Small intestine (tissue), 16 donors: ENCODE measurements at places on chromosomes 7 and 10.
A peak's percentile ranks its signal among the peaks of the same experiment; 100 is the strongest.

DNA sequence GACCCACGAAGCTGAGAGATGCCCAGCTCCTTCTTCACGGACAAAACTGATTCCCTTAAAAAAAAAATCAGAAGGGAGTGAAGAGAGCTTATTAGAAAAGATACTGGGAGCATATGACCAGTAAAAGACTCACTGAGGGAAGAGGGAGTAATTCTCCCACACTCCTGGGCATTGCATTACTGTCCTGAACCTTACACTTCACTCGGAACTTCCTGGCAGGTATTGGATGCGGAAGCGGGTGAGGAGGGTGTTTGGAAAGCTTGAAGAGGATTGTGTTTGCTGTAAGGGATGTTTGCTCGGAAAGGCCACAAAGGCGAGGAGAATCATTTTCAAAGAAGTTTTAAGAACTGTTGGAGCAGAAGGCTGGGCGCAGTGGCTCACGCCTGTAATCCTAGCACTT is 375 bp downstream of the HKDC1 start:
- DNase-seq: peak; percentile 62

DNA sequence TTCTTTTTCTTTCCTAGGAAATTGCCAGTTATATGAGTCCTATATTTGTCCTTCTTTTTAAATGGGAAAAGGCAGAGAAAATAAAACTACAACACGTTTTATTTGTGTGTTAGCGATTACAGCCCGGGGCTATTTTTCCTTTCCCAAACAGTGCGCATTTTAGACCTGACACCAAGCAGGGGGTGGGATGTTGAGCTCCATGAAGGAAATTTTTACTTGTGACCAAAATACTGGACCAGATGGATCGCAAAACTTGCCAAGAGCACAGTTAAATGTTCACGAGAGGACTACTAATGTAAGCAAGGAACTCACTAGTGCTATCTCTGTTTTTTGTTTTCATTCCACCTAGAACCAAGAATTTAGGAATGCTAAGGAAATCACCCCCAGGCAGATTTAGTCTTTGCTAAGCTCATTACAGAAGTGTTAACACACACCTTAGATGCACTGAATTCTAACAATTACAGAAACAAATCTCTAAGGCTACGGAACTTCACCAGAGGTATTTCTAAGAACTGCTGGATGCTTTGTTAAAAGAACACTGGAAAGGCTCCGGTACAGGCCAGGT is 114.8 kb downstream of the JAZF1 start:
- DNase-seq: no peak

DNA sequence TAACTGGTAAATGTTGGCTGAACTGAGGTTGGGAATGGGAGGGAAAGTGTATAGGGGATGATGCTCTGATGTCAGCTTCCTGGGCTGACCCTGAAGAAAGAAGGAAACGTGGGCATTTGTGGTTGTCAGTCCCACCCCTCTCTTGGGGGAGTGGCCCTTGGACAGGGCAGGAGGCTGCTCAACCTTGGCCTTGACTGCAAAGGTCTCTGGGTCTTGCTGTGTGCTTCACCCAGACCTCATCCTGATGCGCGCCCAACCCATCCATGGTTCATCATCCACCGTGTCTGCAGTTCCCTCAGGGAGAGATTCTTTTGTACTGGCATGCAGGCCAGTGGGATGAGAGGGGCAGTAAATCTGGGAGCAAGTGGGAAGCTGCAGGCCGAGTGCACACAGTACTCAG is 4.7 kb upstream of the ZYX start:
- no peak for DNase-seq

DNA sequence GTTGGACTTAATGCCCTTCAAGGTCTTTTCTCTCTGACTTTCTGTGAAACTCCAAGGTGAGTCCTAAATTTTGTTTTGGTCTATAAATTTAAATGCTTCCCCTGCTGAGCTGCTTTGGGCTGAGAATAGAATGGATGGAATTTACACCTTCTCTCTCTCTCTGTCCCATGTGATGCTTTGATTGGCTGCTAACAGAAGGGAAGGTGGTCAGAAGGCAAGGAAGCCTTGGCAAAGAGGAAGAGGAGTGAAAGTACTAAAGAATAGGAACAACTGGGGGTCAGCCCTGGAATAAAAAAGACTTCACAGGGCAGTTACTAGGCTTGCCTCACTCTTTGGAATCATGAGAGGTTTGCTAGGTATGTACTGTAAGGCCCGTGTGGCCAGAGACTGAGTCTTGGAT is 260.2 kb downstream of the AUTS2 start:
- DNase-seq: no peak

GRCh38 chr10:81116201-81116600 is 578.5 kb downstream of the SH2D4B start:
- no peak for DNase-seq

GRCh38 chr7:21304808-21305375 is 123.0 kb upstream of the SP4 start:
- no peak for DNase-seq

DNA sequence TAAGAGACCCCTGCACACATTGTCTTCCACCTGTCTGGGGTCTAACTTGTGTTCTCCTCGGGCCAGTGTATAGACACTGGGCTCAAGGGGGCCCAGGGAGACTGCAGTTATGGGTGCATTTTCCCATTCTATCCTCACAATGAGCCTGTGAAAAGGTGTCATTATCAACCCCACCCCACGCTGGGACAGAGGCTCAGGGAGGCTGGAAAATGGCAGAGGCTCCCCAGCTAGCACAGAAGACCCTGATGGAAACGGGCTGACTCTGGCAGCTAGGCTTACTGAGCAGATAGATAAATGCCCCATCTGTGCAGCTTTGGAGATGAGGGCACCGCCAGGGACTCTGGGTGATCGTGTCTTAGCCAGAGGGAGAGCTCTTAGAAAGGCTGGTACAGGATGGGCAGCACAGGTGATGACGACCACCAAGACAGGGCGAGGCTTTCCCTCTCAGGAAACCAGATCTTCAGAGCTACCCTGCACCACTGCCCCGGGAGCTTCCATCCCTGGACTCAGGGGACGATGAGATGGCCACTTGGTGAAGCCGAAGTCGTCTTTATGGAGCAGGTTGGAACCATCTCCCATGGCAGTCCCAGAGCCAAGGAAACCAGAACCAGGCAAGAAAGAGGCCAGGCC is 58.2 kb upstream of the CHST15 start:
- DNase-seq: no peak

DNA sequence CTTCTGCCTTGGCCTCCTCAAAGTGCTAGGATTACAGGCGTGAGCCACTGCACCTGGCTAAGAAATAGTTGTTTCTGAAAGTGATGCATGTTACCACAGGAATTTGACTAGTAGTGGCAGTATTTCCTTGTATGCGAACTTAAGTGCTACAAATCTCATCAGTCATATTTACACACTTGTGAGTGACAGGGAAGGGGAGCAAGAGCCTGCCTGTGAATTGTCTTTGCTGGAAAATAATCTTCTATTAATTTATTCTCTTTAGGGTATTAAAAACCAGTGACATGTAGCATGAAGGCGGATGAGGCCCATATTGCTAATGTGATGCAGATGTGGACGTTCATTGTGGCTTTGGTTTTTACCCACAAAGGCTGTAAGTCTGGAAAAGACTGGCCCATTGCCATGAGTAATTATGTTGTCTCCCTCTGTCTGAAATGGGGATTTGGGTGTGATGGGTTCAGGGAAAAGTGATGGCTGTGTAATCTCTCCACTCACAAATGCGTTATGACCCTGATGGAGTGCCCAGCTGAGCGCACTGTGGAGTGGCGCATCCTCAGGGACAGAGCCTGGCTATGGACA is 97.6 kb downstream of the CCNY start:
- no peak for DNase-seq

DNA sequence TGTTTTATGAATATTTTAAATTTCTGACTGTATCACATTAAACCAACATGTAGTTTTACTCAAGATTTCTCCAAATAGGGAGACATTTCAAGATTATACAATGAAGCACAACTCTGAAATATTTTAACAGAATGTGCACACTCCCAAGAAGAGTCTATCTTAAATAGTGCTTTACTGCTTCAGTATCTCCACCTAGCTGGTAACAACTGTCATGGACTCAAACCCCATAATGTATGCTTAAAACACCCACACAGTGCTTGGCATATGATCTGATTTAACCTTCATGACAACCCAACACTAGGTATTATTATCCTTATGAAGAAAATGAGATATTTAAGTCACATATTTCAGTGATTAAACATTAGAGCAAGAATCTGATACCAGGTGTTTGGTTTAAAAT is 45.9 kb downstream of the ASZ1 start:
- no peak for DNase-seq

- no peak for DNase-seq
These were observed 52.4 kb downstream of the NPTX2 start for GRCh38 chr7:98669329-98670000.

DNA sequence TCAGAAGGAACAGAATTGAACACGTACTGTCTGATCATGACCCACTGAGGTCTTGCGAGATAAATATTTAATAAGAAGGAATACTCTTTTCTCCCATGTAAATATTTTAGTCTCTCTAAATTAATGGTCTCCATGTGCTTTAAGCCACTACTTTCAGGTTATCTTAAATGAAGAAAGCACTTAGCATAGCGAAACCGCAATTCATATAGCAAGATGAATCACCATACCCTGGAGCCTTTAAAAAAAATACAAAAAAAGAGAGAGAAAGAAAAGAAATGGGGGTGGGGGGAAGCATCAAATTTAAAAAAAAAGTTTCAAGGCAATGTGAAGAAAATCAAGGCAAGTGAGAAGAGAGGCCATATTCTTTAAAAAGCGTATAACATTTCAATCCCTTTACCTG is 82.5 kb downstream of the CTTNBP2 start:
- no peak for DNase-seq

GRCh38 chr10:73494213-73494612 is 1.6 kb downstream of the PPP3CB start:
- DNase-seq: no peak

DNA sequence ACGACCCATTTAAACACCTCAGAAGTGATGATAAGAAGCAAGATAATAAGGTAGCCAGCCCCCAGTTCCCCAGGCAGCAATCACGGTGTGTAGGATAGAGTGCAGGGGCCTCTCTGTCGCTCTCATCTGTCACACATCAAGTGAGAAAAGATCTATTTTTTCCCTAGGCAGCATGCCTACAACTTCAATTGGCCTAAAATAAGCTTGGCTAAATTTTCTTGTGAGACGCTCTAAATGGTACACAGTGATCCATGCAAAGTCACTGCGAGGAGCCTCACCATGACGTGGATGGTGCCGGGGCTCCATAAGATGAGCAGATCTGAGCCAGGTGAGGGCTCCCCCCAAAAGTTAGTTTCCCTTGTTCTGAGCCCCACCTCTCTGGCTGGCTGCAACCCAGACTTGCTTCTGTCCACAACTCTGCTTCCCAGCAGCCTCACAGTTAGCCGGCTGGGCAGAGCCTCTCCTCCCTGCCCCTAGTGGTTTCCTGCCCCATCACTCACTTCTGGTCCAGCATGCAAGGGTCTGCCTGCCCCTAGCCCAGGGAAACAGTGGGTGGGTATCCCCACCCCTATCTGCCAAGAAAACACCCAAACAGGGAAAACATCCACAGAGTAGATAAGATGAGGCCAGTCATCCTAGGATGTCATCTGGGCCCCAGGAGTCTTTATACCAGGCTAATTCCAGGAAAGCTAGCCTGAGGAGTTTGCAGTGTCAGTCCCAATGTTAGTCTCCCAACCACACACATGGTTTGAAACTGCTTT is 342.1 kb downstream of the GRID1 start:
- no peak for DNase-seq

GRCh38 chr7:151484971-151485707 is 34.6 kb downstream of the RHEB start:
- peak; percentile 52 for DNase-seq

- no peak for DNase-seq
These were observed 32.5 kb downstream of the CPXM2 start for GRCh38 chr10:123858907-123859652.

- no peak for DNase-seq
These were observed 168.9 kb downstream of the KCND2 start for GRCh38 chr7:120441850-120442249.

- no peak for DNase-seq
These were observed 27.3 kb upstream of the SKAP2 start for GRCh38 chr7:26891400-26892350.

DNA sequence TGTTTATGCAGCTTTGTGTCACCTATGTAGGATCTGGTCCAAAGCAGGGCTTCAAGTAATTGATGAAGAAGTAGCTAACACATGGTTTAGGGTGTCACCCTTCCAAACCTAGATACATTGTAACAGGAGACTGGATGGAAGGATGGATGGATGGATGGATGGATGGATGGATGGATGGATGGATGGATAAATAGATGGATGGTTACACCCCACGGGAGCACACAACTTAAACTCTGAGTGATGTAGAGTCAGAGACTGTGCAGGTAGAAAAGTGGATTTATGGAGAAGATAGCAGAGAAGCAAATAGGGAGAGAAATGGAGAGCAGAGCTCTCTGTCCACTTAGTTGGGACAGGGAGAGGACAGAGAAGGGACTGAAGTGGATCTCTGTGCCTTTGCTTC is 78.4 kb downstream of the NHLRC2 start:
- DNase-seq: no peak
